Putamen (tissue), 1 donor: ENCODE measurements at places on chromosomes 6 and 20.
A peak's percentile ranks its signal among the peaks of the same experiment; 100 is the strongest.

GRCh38 chr6:119262612-119263011 lies 86.9 kb downstream of the MAN1A1 start:
- DNase-seq: no peak

DNA sequence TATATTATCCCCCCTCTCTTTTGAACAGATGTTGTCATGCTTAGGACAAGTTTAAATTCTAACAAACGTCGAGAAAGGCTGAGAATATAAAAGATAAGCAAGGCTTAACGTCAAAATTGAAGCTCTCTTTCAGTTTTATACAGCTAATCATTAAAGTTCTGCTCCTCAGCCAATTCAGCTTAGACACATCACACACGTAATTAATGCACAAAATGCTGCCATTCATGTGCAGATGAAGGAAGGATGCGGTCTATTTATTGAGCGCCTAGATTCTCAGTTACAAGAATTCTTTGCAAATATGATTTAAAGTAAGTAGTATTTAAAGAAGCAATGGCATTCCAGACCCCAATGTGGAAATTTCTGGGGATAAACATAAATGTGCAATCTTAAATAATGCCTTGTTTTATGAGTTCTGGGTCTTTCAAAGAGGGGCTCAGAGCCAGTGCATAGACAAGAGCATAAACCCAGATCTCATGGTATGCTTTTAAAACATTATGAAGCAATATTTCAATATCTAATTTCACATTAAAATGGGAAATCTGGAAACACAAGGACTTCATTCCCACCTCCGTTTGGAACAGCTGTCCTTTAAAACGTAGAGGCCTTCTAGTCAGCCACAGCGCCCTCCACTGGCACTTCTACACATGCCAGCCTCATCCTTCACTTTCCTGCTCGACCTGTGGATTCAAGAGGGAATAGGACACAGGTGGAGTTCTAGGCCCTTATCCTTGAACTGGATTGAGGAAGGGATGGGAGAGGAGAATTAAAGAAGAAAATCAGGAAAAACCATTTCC lies 85.8 kb downstream of the LYRM4 start:
- DNase-seq: no peak

GRCh38 chr20:10023911-10024310 lies 10.9 kb upstream of the ANKEF1 start:
- no peak for DNase-seq

GRCh38 chr6:53484476-53485280 lies 60.2 kb downstream of the GCLC start:
- DNase-seq: peak; percentile 87

GRCh38 chr6:153003366-153003690 lies 819 bp upstream of the MTRF1L start:
- peak; percentile 36 for DNase-seq

- no peak for DNase-seq
These were observed 770 bp downstream of the KIF3B start for GRCh38 chr20:32278199-32278643.

GRCh38 chr6:151196555-151196954 lies 43.2 kb upstream of the AKAP12 start:
- DNase-seq: no peak

DNA sequence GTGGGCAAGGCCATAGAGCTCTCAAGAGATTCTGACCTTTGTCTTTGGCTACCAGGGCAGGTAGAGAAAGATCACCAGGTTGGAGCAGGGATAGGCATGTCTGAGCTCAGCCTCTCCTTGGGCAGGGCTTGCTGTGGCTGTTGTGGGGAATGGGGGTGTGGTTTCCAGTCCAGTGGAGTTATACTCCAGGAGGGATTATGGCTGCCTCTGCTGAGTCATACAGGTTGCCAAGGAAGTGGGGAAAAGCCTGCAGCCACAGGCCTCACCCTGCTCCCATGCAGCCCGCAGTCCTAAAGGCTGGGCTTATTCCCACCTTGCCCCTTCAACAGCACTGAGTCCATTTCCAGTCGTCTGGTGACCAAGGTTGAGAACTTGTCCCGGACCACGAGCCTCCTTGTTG lies 21.9 kb downstream of the MEP1A start:
- DNase-seq: no peak

DNA sequence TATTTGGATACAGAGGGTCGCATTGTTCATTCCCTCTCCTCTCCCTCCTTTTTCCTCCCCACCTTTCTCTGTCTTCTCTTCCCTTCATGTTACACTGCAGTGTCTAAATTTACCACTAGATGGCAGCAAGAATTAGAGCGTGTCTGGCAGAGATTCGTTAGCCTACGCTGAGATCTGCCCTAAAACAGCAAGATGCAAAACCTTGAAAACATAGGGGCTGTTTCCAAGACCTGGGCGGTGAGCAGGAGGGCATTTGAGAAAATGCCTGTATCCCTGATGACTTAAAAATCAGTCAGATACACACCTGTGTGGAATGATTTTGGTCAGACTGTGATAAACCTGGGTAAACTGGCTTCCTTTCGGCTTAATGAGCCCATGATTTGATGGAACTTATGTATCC lies 101.5 kb upstream of the ISM1 start:
- peak; percentile 57 for DNase-seq

DNA sequence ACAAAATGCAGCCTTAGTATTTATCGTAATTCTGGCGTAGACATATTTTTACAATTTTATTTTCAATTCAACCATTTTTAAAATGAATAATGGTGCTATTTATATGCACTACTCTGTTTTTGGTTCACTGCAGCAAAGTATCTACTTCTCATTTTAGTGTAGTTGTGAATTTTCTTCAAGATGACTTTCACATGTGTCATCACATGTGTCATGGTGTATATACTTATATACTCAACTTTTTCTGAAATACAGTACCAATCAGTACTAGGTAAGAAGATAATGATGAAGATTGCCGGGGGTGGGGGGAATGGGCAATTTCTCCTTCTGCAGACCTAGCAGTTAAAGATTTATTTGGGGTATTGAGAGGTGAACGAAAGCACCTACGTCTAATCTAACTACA lies 634.5 kb downstream of the PHF3 start:
- DNase-seq: no peak

GRCh38 chr6:72825315-72825911 lies 203.5 kb downstream of the KCNQ5 start:
- DNase-seq: no peak

- peak; percentile 28 for DNase-seq
These were observed 22.3 kb upstream of the BMP7 start for GRCh38 chr20:57288651-57289277.

DNA sequence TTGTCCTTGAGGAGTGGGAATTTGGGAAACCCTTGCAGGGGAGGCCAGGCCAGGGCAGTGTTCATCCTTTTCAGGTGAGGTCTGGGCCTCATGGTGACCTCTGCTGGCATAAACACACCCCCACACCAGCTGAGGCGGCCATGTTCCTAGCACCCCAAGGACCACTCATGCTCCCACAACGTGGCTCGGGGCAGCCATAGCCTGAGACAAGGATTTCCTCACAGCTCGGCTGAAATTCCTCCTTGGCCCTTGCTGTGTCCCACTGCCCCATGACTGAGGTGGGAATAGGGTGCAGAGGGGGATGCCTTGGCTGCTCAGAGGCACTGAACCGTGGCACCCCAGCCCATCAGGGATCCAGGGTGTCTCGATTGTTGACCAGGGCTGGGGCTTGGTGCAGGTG lies 27.3 kb upstream of the SPDEF start:
- no peak for DNase-seq

GRCh38 chr6:56593801-56594318 lies 48.8 kb downstream of the DST start:
- no peak for DNase-seq

DNA sequence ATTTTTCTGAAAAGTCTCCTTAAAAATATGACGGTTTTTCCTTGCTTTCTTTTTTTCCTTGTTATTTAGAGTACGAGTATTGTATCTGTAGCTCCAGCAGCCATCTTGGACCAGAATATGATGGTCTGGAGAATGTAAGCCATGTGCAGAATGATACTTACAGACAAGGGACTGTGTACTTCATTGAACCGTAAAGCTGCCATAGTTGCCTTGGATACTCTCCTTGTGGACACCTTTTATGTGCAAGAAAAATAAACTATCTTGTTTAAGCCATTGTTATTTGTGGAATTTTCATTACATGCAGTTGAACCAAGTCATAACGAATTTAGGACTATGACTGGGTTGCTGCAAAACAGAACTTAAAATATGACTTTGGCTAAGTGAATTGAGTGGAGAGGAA lies 485.8 kb upstream of the CITED2 start:
- no peak for DNase-seq

DNA sequence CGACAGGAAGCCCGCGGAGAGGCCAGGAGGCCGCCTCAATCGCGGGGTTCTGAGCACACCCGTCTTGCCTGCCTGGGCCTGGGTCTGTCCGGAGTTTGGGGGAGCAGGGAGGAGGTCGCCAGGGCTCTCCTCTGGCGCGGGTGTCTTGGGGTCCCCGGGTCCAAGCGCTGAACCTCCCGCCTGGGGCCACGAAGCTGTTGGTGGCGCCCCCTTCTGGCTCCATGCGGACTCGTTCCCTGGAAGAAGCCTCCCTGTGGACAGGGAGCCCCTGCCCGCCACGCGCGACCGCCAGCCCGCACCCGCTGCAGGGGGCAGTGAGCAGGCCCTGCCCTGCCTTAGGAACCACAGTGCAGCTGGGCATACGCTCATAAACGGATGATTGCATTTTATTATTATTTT lies 44.7 kb downstream of the MCUR1 start:
- DNase-seq: no peak

GRCh38 chr20:59247731-59248684 lies 52.4 kb upstream of the EDN3 start:
- DNase-seq: no peak

- DNase-seq: no peak
These were observed 61.8 kb downstream of the EPM2A start for GRCh38 chr6:145673504-145673903.

- DNase-seq: no peak
These were observed 5.7 kb upstream of the LAMP5 start for GRCh38 chr20:9508696-9509178.

DNA sequence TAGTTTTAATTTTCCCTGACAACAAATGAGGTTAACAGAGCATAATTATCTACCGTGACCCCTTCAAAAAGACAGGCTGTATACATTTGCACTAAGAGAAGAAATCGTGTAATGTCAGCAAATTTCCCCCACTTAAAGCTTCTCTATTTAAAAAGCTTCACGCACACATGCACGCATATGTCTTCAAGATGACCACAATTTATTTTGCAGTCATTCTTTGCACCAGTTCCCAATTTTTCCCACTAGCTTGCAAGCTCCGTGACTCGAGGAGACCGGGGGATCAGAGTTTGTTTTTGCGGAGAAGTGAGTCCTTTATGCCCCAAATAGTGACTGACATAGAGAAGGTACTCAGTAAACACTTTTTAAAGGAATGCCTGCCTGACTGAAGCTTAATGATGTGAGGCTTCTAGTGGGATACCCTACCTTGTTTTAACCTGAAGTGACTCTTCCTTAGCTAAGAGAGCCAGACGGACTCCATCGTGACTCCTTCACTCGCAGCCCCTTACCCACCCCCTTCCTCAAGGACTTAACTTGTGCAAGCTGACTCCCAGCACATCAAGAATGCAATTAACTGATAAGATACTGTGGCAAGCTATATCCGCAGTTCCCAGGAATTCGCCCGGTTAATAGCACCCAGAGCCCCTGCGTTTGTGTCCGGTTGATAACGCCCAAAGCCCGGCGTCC lies 9.3 kb upstream of the NQO2 start:
- peak; percentile 48 for DNase-seq

DNA sequence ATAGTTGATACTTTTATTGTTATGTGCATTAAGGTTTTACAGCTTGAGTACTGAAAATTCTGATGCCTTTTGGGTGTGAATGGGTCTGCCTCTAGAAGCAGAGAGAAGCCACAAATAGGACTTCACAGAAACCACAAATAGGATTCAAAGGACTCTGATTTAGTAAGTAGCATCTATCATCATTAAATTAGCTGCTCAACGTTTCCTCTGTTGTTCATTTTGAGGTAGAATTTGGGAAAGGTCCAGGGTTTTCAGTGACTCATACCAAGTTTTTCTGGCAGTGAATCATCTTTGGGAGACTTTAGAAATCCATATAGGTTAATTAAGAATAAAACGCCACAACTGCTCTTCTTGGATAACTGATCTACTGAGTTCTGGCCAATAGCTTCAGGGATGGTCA lies 105.1 kb downstream of the PHF3 start:
- no peak for DNase-seq

- DNase-seq: no peak
These were observed 148.3 kb downstream of the HS3ST5 start for GRCh38 chr6:114194362-114195026.

DNA sequence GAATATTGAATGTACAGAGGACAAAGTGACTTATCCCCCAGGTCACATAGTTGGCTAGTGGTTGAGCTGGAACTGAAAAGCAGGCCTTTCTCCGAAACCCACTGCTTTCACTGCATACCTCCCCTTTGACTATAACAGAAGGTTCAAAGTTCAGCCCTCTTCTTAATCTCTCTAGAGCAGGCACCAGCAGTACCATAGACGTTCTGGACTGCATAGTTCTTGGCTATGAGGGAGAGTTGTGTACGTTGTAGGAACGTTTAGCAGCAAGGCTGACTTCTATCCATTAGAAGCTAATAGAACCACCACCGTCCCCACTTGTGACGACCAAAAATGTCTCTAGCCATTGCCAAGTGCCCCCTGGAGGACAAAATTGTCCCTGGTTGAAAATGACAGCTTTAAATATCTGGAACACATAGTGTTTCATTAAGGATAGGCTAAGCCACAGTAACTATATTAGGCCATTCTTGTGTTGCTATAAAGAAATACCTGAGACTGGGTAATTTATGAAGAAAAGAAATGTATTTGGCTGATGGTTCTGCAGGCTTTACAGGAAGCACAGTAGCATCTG lies 123.8 kb upstream of the MTHFD1L start:
- no peak for DNase-seq

DNA sequence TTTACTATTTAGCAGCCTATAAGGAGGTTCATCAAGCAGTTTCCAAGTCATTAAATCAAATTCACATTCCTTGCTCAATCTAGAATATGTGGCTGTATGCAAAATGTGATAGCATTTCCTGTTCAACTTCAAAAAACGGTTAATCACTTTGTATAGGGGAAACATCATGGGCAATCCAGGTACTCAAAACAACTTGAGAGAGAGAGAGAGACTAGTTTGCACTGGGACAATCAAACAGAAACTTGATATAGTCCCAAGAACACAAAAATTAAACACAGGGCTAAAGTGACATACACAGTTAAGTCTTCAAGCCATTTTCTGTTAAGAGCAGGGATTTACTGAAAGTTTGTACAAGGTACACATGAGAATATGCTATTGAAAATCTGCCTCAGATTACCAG lies 7.4 kb downstream of the CPNE1 start:
- DNase-seq: no peak

GRCh38 chr6:159267165-159267564 lies 98.0 kb downstream of the FNDC1 start:
- DNase-seq: no peak

DNA sequence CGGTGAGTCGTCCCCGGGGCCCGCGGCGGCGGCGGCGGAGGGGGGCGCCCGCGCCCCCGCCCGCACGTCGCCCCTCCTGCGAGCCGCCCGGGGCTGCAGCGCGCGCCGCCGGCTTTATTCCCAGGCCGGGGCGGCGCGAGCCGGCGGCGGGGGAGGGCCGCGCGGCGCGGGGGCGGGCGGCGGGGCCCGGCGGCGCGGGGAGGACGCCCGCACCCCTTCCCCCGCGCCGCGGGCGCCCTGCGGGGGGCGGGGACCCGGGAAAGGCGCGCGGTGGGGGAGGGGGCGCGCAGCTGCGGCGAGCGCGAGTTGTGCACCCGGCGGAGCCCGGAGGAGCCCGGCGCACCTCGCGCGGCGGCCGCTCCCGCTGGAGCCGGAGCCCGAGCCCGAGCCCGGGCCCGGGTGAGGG lies 646 bp downstream of the HMGA1 start:
- no peak for DNase-seq

- no peak for DNase-seq
These were observed 66.3 kb downstream of the SMOC2 start for GRCh38 chr6:168507297-168507696.
